AG08396 (cell line): ENCODE measurements at places on chromosomes 1 and 21.

- DNase-seq, result no peak
These were observed 21.0 kb upstream of the MOB3C start for GRCh38 chr1:46637444-46638083.

GRCh38 chr1:156505679-156506298, 5.2 kb upstream of the MEF2D start:
- no peak for DNase-seq

DNA sequence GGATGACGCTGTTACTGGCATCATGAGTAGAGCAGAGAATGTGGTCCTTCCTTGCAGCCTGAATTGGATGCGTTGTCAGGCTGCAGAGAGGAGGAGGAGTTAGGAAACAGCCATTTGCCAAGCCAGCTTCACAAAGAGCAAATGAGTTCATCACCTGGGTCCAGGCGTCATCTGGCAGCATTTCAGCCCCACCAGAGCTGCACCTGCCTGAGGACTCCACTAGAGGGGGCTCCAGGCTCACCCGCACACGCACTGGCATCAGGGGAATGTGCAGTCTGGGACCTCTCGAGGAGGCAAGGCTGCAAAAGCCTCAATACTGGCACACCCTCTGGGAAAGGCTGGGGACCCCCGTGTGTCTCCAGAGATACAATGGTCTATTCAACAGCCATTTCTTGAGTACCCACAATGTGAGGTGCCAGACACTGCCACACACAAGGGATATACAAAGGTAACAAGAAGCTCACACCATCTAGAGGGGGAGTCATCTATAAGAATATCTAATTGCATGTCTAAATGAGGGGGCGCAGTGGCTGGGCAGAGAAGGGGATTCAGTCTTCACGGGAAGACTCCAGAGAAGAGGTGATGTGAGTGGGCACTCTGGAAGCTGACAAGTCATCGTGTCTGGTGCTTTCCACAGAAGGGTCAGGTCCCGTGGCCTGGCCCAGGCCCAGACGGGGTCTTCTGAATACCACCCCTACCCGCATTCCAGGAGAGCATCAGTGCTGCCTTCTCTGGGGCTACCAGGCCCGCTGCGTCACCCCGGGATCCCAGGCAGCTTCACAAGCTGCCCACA, 53.5 kb upstream of the CNTN2 start:
- peak; percentile 92 for DNase-seq

DNA sequence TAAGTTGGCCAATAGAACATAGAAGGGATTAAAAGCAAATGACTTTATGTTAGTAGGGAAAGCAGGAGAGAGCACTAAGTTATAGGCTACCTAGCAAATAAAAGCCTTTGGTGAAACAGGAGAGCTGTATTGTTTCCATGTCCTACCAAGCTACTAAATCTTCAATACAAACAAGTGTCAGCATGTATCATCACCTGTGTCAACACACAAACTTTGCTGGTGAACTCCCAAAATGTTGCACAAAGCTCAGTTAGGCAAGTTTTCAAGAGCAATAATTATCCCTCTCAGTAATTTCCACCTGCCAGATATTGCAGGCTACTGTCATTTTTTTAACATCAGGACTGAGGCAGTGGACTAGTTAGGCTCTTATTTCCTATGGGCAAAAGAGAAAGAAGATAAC, 77.7 kb upstream of the ADAM30 start:
- no peak for DNase-seq

GRCh38 chr1:92410706-92411105, 76.0 kb downstream of the GFI1 start:
- no peak for DNase-seq

DNA sequence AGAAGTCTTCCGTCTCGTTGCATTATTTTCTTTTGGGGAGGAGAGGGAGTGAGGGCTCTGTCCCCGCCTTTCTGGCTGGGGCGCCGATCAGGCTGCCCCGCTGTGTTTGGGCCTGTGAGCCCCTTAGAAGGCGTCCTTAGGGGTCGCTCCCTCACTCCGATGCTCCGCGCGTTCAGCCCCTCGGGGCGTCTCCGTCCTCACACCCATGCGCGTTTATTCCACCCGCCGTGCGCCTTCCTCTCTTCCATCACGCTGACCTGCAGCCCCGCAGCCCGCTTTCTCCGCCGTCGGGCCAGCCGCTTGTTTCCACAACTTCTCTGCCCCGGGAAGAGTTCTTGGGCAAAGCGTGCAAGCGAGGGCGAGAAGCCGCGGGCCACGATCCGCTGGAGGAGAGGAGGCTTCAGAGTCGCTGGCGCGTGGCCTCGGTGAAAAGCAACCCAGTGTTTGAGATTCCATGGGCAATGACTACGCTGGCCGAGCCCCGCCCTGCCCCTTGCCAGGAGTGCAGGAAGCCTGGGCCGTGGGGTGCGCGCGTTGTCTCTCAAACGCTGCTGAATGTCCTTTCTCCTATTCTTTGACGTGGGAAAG, 27.7 kb downstream of the TRIM11 start:
- no peak for DNase-seq

DNA sequence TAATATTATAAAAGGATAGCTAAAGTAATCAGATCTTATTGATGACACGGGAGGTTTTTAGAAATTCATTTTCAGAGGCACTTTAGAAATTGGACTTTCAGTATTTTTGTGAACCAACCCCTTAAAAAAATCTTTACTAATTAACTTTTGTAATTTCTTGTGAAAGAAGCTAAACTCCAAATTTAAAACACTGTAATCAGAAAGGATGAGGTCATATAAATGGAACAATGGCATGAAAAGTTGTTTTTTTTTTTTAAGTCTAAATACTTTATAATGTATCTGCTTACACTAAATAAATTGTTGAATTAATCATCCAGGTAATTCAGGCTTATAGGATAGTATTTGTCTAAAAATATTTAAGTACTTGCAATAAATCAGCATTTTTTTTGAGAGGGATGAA, 9.0 kb downstream of the ZBTB18 start:
- no peak for DNase-seq

DNA sequence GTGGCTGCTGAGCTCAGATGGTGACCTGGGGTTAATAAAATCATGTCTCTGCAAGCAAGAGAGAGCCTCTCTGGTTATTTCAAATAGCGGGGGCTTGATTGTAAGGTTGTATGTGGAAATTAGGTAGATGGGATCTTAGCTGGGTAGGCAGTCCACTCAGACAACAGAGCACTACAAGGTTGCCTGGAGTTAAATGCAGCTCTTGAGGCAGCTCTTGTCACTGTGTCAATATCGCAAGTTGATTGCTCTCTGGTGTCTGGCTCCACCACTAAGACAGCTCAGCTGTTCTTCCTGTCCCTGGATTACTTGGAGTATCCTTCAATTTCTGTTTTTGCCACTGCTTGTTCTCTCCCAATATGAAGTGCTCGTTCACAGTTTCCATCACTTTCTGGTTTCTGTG, 93.8 kb downstream of the C21orf91 start:
- no peak for DNase-seq

GRCh38 chr1:201275253-201275666, 8.0 kb upstream of the PKP1 start:
- DNase-seq, result peak; percentile 64

DNA sequence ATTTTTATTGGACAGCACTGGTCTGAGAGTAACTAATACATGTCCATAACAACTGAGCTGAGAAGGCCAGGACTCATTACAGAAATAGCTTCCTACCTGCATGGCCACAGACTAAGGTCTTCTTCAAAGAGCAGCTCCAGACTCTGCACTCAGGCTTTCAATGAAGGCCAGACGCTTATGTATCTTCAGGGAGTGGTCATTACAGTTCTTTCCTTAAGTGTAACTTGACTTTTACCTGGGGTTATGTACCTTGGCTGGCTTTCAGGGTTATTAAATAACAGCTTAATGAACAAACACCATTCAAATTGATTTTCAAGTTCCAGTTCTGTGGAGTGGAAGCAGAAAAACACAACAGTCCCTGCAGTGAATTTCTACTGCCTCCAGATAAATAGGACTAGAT, 23.8 kb upstream of the SLC22A15 start:
- DNase-seq, result no peak

DNA sequence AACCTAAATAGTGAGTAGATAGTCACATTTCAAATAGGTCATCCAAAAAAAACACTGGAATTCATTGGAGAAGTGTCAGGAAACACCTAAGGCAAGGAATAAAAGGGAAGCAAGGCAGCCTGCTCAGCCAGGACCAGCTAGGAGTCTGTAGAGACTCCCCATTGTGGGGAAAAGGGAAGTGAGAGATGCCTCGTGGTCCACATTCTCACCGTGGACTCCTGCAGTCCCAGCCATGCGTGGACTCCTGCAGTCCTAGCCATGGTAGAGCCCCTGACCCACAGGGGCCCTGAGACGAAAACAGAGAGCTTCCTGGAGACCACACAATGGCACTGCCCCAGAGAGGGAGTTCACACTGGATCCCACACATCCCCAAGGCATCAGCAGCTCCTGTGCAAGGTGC, 97.5 kb downstream of the LRIG2 start:
- DNase-seq, result no peak

- DNase-seq, result no peak
These were observed 19.8 kb downstream of the CSF1 start for GRCh38 chr1:109930252-109930993.

DNA sequence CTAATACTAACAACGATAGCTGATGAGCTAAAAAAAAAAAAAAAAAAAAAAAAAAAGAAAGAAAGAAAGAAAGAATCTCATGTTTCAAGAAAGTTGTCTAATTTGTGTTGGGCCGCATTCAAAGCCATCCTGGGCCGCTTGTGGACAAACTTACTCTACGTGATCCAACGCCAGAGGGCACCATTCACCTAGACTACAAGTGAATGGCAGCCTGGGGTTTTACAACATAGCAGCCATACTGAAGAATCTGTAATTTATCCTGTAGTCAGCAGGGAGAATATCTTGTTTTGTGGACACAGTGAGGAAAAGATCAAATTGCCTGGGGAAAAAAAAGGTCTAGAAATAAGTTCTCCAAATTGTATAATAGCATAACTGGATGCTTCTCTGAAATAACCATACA, 47.0 kb downstream of the CYP2J2 start:
- peak; percentile 56 for DNase-seq

DNA sequence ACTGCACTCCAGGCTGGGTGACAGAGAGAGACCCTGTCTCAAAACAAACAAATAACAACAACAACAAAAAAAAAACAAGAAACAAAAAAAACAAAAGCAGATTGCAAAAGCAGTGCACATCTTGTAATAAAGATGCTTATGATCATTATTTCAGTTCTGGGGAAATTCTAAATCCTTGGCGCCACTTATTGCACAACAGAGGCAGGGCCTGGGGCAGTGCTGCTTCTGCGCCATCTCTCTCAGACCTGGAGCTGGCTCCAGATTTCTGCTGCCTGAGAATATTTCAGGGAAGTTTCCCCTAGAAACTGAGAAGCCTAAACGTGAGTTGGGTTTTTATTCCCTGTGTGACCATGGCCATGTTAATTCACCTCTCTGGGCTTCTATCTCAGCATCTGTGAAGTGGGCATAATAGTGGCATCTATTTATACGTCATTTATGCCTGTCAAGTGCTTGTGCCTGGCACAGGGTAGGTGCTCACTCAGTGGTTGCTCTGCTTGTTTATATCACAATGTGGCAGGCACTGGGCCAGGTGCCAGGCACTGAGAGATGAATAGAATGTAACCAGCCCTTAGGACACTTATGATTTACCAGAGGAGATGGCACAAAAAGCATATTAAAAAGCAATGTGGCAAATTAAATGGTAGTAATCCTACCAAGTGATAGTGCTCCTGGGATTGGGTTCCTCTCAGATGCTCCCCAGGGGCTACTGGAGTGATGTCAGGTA, 67.9 kb downstream of the MDM4 start:
- no peak for DNase-seq

- DNase-seq, result no peak
These were observed 456.0 kb upstream of the PKN2 start for GRCh38 chr1:88228114-88228513.

- no peak for DNase-seq
These were observed 16.1 kb downstream of the LCA5L start for GRCh38 chr21:39429445-39429844.

DNA sequence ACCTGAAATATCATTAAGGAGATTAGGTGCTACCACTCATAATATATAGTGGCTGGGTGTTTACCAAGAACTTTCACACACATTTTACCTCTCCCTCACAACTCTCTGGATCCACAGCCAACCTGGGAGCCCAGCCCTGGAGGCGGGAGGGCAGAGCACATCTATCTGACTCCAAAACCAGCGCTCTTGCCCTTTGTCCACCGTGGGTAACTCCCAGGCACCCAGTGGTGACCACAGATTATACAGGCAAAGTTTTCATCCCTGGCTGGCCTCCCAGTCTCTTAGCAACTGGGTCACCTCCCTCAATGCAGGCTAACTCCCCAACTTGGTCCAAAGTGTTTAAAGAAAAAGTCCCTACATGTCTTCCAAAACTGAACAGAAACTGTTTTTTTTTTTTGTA, 2.4 kb downstream of the PAQR7 start:
- DNase-seq, result no peak

GRCh38 chr1:165389609-165390008, 33.1 kb upstream of the LMX1A start:
- no peak for DNase-seq

DNA sequence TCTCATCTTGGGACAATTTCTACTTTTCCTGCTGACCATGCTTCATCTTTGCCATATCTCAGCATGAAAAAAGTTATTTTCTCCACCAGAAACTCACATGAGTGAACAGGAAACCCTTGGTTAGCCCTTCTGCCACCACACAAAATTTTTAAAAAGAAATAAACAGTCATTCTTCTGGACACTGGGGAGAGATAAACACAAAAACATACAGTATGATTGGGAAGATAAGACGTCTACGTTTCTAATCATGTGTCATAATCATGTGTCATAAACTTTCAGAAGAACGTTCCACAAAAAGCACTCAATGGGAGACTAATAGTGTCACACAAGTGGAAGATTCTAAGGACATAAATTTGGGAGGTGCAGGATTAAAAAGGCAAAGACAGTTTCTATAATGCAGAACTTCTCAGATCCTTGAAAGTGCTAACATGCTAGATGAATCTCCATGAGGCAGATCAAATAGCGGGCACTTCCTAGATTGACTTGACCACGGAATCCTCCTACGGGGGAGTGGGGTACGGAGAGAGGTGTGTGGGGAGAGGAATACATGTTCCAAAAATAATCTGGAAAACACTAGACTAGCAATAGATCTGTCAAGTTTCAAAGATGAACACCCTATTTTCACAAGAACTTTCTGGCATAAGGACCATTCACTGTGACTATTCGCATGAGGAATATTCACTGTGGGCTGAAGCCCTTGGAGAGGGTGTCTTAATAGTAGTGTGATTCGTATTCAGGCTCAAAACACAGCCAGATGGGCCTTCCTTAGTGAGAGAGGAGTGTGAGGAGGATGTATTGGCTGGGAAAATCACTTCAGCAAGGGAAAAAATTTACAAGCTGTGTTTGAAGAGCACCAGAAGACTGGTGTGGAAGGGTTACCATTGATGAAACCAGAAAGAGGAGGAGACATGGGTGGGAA, 206.7 kb downstream of the SETD4 start:
- DNase-seq, result no peak

GRCh38 chr1:35544976-35545375, 12.2 kb downstream of the KIAA0319L start:
- no peak for DNase-seq

- DNase-seq, result no peak
These were observed 66.6 kb downstream of the TPR start for GRCh38 chr1:186308264-186309060.

- no peak for DNase-seq
These were observed 9.0 kb upstream of the UBE2U start for GRCh38 chr1:64194168-64195080.
